NCI-H748 treated with DMSO at 0.1 percent for 48 hours (cell line): ENCODE measurements at places on chromosomes 16 and 17.
A peak's percentile ranks its signal among the peaks of the same experiment; 100 is the strongest.

DNA sequence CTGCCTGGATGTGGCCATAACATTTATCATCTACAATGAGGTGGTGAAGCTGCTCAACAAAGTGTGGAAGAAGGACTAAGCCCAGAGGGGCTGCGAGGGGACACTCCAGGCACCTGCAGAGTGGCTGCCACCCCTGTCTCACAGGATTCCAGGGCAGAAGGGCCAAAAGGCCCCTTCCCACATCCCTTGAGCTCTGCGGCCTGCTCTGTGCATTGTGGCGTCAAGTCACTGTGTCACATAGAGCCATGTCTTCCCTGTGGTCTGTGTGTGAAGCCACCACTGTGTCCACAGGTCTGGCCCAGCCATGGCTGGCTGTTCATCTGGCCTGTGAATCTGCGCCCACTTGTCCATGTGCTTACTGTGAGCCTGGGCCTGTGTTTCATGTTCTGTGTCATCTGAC is 1714.6 kb downstream of the TP53TG3F start:
- DNase-seq, result no peak

- DNase-seq, result no peak
Observed at GRCh38 chr17:17830740-17831207, 6.0 kb downstream of the SREBF1 start.

GRCh38 chr17:77429369-77429968 is 288.7 kb downstream of the SEC14L1 start:
- DNase-seq, result no peak

- DNase-seq, result peak; percentile 80
Observed at GRCh38 chr17:48492401-48493298, 38.2 kb downstream of the HOXB1 start.
